ENCODE measurements at places on chromosomes 2 and 18.

DNA sequence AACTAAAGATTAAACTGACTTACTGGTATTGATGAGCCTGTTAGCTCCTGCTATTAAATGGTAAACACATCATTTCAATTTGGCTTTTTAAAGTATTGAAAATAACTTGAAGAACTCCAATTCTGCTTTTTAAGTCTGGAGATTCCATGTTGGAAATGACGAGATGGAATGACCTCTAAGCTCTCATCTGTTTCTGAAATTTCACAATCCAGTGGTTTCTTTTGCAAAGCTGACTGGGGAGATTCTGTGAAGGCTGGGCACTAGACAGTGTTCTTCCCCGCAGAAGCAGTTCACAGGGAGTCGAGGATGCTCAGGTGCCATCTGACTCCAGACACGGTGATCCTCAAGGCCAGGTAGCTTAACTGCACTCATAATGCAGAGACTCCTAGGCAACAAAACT lies 44.7 kb downstream of the DHRS9 start:
- no peak for DNase-seq

DNA sequence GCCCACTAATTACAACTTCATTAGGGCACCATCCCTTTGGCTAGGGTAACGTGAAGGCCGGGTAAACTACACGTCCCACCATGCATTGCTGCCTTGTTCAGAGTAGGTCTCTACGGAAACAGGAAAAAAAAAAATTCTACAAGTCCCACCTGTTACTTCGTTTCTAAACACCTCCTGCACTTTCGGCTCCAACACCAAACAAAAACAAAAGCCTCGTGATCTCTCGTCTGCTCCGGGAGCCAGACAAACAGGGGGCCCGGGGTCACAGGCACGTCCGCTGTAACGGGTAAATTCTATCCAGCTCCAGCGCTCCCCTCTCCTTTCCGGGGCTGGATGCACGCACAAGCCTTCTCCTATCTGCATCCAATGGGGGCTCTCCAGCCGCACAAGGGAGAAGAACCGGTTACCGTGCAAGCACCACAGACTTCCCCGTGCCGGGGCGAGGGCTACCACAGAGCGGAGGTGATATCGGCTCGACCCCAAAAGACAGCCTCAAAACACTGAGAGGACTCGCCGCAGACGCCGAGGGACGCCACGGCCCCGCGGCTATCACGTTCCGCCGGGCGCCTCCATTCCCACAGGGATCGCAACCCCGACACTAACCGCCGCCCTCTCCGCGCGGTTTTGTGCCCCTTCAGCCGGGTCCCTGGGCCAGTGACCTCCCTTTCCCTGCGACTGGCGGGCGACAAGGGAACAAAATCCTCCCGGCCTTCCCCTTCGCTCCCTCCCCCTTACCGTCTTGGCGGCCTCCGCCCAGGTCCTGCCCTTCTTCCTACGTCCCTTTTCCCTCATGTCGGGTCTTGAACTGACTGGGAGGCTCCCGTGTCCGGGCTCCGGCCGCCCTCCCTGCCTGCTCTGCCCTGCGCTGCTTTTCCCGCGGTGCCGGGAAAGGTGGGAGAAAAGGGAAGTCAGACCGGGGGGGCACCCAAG lies 591 bp downstream of the ASXL2 start:
- DNase-seq, result peak; percentile 22

GRCh38 chr2:23249348-23249747 lies 135.6 kb upstream of the KLHL29 start:
- no peak for DNase-seq

- no peak for DNase-seq
These were observed 40.4 kb upstream of the MRPL33 start for GRCh38 chr2:27730980-27731691.

GRCh38 chr2:216114714-216115531 lies 5.8 kb downstream of the XRCC5 start:
- peak; percentile 92 for DNase-seq

DNA sequence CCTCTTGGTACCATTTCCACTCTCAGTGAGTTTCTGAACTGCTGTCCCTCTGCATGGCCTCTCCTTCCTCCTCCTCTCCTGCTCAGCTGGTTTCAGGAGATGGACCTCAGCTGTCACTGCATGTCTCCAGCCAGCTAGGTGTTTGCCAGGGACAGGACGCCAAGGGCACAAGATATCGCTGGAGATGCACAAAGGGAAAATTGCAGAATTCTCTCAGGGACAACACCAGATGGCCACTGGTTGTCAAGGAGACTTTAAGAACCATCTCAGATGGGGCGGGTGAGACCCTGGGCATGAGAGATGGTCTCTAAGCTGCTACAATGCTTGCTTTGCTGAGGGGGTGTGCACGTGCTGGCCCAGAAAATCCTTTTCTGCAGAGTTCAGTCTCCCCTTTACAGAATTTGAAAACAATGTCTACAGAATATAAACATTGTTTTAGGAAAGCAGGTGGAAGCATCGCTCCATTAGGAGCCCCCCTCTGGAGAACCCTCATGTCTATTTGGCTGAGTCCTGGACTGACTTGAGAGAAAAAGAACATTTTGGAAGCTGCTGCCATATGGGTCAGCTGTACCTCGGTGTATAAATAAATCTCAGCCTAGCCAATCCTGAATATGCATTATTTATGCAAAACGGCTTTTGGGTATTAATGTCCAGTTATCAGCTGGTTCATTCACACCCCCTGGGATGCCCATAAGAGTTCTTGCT lies 57.8 kb upstream of the SPP2 start:
- no peak for DNase-seq

GRCh38 chr2:148161909-148162435 lies 141.1 kb downstream of the MBD5 start:
- no peak for DNase-seq

DNA sequence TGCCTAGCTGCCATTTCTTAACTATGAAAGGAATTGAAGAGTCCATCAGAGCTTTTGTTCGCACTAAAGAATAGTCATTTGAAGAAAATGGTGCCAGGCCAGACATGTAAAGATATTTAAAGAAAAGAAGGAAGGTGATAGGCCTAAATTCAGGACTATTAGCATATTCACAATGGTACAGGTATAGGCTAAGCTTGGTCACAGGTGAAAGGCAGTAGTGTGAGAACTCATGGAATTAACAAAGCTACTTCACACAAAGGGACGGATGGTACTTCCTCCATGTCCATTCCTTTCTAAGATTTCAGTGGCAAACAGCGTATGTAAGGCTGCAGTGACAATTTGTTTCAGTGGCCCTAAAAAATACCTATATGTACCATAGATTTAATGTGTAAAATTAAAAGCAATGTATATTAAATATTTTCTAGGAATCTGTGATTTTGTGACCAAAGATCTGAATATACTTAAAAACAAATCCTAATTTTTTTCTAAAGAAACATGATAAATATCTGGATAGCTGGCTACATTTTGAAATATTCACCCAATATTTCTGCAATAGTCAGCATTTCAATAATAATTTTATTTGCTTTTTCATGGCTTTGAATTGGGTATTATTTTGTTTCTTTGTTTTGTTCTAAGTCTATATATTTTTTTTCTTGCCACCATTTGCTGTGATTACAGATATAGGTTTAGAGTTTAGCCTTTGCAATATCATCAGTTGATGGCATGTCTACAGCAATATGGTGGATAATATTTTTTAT lies 116.1 kb downstream of the CAMKMT start:
- DNase-seq, result no peak

DNA sequence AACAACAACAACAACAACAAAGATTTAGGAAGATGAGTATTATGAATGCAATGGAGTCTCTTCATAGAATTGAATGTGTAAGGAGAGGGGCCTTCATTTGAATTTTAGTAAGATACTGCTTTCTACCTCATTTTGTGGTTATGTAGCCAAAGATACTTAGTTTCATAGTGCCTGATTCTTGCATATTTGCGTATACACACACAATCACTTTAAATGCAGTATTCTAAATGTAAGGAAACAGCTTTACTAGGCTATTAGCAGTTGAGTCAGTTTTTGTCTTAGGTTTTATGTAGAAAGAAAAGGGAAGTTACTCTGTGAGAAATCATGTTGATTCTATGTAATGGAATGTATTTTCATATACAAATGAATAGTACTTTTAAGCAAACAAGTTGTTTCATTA lies 80.5 kb downstream of the HAUS1 start:
- no peak for DNase-seq

DNA sequence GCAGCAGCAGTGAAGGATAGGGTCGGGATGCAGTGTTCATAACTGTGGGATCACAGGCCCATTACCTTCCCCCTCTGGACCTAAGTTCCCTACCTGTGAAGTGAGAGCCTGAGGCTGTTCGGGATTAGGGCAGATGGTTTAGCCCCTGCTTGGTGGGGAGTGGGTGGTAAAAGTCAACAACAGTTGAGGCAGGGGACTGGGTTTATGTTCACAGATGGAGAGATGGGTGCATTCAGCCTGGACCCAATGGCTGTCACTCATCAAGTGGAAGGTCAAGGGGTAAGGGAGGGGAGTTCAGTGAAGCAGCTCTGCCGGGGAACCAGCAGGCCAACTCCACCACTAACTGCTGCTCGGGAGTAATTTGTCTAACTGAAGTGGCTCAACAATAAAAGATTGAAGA lies 180.4 kb downstream of the FAM210A start:
- no peak for DNase-seq

DNA sequence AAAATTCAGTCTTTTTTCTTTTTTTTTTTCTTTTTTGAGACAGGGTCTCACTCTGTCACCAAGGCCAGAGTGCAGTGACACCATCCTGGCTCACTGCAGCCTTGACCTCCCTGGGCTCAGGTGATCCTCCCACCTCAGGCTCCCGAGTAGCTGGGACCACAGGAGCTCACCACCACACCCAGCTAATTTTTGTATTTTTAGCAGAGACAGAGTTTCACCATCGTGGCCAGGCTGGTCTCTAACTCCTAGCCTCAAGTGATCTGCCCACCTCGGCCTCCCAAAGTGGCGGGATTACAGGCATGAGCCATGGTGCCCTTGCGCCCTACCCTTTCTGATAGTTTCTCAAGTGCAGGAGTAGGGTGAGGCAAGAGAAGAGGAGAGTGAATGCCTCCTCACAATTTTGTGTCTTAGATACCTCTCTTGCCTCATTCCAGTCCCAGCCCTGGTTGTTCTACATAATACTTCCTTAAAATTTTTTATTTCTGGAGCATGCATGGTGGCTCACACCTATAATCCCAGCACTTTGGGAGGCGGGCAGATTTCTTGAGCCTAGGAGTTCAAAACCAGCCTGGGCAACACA lies 68.2 kb upstream of the CAB39 start:
- no peak for DNase-seq

DNA sequence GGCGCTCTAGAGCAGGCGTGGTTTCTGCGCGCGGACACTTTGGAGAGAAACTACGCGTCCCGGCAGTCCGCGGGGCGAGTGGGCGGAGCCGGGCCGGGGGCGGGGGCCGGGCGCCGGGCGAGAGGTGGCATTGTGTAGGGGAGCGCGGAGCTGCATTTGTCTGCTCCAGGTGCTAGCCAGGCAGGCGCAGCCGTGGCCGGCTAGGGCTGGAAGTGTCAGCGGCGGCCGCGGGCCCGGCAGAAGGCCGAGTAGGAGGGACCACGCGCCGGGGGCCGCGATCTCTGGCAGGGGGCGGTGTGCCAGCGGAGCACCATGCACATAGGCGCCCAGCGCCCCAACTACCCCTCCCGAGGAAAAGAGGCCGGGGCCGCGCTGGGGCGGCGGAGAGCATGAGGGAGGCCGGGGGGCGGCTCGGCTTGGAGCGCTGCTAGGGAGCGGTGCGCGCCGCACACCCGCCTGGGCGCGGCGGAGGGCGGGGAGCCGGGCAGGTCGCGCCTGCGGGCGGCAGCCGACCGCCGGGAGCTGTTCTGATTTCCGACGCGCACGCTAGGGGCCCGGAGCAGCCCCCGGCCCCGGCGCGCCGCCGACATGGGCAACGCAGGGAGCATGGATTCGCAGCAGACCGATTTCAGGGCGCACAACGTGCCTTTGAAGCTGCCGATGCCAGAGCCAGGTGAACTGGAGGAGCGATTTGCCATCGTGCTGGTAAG lies at the start of gene FMNL2:
FMNL2 (plus strand) TSS at position 159 of the 710 bp plus-strand sequence.
- DNase-seq, result no peak

GRCh38 chr2:229335330-229335729 lies 64.2 kb upstream of the PID1 start:
- no peak for DNase-seq

DNA sequence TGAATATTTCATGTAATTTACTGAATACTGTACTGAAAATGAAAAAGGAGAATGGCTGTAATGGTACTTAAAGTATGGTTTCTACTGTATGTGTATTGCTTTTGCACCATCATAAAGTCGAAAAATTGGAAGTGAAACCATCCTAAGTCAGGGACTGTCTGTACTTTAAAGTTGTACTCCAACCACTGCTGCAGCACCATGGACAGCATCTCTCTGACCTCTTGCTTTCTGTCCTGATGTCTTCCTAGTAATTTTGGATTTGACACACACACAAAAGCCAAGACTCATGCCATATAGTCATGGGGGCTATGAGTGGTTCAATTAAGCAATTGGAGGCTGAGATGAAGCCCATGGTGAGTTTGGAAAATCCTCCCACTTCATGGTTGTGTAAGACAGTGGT lies 256.3 kb upstream of the PKDCC start:
- no peak for DNase-seq

- DNase-seq, result no peak
These were observed 3.3 kb upstream of the SPRED2 start for GRCh38 chr2:65435625-65436168.

DNA sequence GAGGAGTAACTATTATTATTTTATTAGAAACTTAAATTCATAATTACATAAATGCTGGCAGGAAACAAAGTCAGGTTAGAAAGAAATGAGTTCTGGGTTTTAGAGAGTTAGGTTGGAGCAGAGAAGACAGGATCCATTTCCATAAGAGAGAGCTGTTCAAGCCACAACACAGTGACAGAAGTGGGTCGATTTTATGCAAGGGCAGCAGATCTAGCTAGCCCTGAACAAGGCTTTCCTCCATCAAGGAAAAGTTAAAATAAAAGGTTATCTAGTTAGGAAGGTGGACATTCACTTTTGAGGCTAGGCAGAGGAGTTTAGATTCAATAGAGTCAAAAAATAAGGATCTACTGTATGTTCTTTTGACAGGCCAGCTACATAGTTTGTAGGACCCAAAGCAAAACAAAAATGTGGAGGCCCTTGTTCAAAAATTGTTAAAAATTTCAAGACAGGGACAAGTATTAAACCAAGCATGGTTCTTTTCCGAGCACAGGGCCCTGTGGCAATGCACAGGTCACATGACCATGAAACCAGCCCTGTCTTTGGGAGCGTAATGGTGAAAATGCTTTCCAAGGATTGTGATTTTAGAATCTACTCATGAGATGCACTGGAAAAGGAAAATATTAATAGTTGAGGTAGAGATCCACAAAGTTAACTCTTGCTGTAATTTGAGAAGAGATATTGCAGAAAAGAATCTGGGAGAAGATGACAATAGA lies 91.2 kb upstream of the CREB1 start:
- DNase-seq, result no peak

DNA sequence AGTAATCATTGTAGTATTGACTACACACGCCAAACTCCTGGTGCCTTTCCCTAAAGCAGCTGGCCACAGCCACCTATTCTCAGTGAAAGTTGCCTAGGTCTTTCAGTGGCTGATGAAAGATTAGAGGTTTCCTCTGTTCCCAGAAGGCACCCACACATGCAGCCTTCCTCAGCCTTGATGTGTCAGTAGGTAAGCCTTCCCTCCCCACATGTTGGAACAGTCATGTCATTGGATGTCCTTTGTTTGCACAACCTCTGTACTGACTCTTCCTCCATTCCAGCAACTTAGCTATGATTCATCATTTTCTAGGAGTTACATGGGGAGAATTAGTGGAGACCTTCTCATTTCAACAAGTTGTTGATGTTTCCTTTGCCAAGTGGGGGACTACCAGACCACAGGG lies 630.8 kb upstream of the SLC39A10 start:
- no peak for DNase-seq
